ENCODE measurements at places on chromosomes 6 and 20. TPM values are rescaled to one million over a fixed set of nuclear protein-coding genes. Genes with fewer than 3 reads are reported as not detected.

Gene GGTLC1
- not detected for total RNA-seq

Gene COL9A1
- total RNA-seq, result 0.05 TPM

Gene BPIFB6
- total RNA-seq, result not detected

Gene PLAGL2
- total RNA-seq, result 12.8 TPM

Gene CTAGE9
- total RNA-seq, result not detected

Gene CDH26
- total RNA-seq, result 0.14 TPM

Gene OVOL2
- total RNA-seq, result 0.18 TPM

Gene CLPSL2
- 1.2 TPM for total RNA-seq

Gene DNAH8
- not detected for total RNA-seq

Gene SLC13A3
- total RNA-seq, result not detected

Data from A549 treated with CORT108297 at 1 μM for 4 hours (cell line).